ENCODE measurements at places on chromosomes 1 and 21.

- no peak for DNase-seq
Observed at GRCh38 chr1:162361349-162361748, 15.3 kb downstream of the SPATA46 start.

GRCh38 chr1:1617516-1617915, 2.2 kb downstream of the MIB2 start:
- DNase-seq = no peak

DNA sequence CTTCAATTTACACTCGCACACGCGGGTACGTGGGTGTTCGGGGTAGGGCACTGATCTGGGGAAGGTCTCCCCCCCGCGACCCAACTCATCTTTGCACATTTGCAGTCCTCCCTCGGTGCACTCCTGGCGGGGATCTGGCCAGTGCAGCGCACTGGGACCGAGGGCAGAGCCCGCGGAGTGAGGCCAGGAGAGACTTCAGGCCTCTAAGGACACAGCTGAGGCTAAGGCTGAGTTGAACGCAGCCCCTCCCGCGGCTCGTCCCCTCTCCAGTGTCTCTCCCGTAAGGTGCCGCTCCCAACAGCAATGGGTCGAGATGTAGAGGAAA, 936 bp upstream of the NCAM2 start:
- peak; percentile 27 for DNase-seq

DNA sequence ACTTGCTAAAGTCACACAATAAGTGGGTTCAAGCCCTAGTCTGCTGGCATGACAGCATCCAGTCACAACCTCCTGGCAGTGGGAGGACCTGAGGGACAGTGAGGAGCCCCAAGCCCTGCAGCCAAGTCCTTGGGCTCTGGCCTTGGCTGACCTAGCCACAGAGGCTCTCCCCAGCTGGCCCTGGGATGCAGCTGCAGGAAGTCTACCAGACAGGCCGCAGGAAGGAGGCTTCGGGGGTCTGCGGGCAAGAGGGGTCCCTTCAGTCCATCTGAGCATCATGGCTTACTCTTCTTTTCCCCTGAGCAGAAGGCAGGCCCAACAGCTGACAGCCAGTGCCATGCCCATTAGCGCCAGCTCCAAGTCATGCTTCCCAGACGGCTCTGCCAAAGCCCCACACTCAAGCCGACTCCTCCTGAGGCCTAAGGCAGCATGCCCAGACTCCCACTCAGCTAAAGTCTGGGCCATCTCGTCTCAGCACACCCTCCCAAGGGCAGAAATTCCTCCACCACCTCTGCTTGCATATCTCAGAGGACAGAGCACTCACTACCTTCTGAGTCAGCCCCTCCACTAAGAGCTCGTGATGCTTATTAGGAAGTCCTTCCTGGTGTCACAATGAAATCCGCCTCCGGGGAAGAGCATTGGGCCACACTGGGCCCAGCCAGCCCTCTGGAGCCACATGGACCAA, 20.1 kb downstream of the SLC1A7 start:
- DNase-seq = peak; percentile 83

DNA sequence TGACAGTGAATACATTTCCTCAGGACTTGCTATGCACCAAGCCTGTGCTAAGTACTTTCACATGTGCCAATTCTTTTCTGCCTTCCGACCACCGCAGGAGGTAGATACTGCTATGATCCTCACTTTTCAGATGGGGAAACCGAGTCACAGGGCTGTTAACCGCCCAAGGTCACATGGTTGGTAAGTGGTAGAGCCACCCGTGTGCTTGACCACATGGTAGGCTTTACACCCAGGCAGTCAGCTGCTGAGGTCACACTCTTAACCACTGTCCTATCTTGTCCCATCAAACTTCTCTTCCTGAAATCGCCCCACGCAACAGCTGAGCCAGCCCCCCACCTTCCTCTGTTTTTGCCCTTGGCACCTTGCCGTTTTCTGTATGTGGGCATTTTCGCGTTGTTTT, 31.0 kb upstream of the SDHB start:
- no peak for DNase-seq

DNA sequence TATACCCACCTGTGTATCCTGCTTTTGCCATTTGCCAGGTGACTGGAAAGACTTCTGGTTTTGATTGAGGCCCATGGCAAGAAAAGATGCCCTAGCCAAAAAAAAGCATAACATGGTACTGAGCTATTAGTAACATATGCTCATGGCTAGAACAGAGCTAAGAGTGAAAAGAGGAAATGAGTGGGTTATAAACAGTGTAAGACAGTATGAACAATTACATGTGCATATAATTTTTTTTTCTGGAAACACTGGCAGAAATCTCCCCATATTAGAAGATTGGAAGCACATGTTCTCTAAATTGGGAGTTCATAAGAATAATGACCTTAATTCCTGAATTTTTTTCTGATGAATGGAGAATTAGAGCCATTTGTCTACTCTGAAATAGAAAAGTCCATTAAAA, 41.2 kb upstream of the PDC start:
- DNase-seq = no peak

- DNase-seq = peak; percentile 81
Observed at GRCh38 chr1:84077476-84078107, 66.5 kb upstream of the PRKACB start.

GRCh38 chr1:109625176-109625575, 5.5 kb downstream of the AMPD2 start:
- DNase-seq = no peak

DNA sequence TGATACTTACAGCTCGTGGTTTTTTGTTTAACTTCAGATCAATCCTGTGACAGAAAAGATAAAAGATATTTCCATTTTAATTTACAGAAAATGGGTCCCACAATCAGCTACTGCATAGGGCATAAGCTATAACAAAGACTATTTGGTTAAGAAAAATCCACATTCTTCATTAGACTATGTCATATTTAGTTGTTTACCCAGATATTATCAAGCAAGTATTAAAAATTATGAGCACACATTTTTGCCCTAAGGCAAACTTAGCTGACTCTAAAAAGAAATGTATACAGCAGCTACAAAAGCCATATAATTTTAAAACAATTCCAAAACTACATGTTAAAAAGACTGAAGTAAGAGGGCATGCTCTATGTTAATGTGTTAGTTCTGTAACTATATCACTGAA, 18.7 kb downstream of the MEAF6 start:
- DNase-seq = no peak

- DNase-seq = no peak
Observed at GRCh38 chr1:150895618-150896017, 8.7 kb downstream of the CTXND2 start.

GRCh38 chr21:39048574-39048973, 134.7 kb downstream of the PSMG1 start:
- DNase-seq = no peak

Data from heart left ventricle (tissue), 16 donors.